Activated T-cell treated with anti-CD3 and anti-CD28 coated beads, Interleukin-2, amount 50 U/mL, for 24 hours (primary cell): ENCODE measurements at places on chromosomes 13 and 19.

GRCh38 chr13:36190771-36191170, 23.6 kb downstream of the SOHLH2 start:
- no peak for DNase-seq

GRCh38 chr13:72864142-72865011, 82.4 kb downstream of the PIBF1 start:
- DNase-seq: no peak

DNA sequence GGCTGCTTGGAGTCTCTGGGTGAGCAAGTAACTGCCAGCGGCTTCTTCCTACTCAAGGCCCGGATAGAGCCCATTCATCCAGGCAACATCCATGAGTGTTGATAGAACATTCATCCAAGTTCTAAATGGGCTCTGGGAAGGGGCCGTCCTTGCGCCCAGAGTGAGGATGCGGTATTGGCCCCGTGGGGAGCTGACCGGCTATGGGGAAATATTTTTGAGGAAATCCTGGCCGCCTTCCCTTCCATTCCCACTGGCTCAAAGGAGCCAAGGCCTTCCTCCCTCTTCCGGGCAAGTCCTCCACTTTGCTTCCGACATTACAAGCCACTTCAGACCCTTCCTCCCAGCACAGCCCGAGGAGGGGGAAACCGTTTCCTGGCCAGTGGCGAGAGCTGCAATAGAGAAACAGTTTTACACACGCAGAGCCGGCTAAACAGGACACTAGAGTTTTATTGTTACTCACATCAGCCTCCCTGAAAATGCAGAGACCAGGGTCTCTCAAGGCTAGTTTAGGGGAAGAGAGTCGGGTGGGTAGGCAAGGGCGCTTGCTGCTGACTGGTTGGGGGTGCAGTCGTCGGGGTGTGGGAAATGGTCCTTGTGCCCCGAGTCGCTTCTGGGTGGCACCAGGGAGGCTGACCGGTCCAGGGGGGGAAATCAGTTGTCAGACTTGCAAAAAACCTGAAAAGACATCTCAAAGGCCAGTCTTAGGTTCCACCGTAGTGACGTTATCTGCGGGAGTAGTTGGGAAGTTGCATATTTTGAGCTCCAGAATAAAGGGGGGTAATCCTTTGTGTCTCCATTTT, 37.5 kb downstream of the C13orf46 start:
- DNase-seq: no peak

GRCh38 chr19:48252609-48253008, 3.1 kb downstream of the CARD8 start:
- no peak for DNase-seq

DNA sequence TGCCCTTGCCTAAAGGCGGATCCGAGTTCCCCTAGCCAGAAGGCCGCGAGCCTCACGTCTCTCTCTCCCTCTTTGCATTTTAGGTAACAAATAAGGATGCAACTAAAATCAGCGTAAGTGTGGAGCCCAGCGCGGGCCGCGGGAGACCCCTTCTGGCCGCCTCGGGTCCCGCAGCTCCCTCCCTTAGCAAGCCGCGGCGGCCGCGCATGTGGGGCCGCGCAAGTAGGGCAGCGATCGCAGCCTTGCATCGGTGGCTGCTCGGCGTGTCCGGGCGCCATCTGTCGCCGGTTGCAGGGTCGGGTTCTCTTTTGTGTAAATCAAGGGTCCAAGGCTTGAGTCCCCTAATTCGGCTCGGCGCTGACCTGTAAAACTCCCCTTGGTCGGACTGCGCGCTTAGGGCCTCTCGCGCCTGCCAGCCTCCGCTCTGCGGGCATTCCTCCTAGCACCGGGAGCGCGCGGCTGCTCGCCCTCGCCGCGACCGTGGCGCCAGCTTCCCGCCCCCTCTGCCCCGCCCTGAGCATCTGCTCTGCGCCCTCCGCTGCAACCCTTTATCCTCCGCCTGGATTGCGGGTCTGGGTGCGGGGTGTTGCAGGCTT, 2.7 kb downstream of the VSTM2B start:
- peak; percentile 80 for DNase-seq

DNA sequence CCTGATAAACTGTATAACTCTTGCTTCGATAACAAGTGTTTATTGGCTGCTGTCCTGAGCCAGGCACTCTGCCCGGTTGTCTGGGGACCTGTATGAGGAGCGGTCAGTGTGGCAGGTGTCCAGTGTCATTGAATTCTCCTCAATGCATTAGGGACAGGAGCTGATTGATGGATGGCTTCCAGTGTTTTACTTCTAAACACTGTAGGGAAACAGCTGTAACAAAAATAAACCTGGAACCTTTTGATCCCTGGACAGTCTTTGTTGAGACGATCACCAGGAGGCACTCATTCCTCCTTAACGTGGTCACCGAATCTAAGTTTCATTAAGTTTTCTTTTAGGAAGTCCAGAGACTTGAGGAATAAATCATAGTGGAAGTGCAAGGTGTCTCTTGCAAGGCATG, 17.9 kb downstream of the UBAC2 start:
- DNase-seq: peak; percentile 20

DNA sequence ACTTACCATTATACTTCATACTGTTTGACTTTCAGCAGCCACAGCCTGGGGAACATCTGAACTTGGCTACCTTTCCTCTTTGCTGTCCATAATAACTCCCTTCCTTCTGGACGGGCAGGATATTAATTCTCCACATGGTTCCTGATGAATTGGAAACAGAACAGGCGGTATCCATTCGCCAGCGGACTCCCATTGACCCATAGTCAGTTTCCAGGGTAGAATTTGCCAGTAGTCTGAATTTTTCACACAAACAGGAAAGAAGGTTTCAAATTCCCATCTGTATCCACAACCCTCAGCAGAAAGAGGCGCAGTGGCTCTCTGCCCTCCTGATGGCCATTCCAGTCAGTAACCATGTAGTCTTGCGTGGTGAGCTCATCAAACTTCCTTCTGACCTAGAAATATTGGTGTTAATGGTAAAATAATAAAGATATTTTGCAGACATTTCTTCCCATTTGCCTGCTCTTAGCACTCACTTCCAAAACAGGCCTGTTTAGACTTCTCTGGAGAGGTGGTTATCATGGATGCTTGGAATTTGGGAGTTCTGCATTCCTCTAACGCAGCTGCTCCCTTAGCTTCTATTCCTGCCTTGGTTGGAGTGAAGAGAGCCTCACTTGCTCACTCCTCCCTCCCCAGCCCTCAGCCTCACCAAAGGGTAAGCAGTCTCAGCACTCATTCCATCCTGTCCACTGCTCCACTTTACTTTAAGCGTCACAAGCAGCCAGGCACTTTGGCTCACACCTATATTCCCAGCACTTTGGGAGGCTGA, 75.0 kb upstream of the OXGR1 start:
- DNase-seq: no peak

DNA sequence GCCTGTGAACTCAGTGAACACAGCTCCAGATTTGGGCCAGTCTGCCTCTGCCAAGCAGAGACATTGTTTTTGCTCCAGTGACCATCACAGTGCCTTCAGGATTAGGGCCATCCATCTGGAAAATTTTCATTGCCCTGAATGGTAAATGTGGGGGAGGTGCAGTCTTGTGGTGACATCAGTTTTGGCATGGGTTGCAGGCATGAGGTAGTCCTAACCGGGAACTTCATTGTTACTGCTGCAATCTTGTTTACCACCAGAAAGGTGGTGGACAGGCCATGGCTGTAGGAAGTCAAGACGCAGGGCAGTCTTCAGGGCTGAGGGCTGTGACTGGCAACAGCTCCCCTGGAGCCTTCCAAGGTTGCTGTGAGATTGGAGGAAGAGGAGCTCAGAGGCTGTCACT, 55.2 kb downstream of the SPATA13 start:
- DNase-seq: no peak

DNA sequence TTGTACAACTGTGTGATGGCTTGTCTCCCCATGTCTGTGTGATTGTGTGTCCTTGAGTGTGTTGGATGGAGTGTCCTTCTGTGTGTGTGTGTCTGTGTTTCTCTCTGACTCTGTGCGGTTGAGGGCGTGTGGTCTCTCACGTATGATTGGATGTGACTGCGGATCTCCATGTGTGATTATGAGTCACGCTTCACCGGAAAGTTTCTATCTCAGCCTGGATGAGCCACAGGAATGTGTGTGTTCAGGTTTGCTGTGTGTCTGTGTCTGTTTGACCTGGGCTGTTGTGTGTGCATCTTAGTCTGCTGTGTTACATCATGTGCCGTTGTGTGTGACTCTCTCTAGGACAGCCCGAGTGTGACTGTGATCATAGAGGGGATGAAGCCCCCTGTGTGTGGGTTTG, 15.5 kb upstream of the ZNF835 start:
- DNase-seq: no peak
